ENCODE measurements at places on chromosomes 16 and 17.

- DNase-seq, result no peak
These were observed 665.2 kb upstream of the CDH8 start for GRCh38 chr16:62701426-62701825.

DNA sequence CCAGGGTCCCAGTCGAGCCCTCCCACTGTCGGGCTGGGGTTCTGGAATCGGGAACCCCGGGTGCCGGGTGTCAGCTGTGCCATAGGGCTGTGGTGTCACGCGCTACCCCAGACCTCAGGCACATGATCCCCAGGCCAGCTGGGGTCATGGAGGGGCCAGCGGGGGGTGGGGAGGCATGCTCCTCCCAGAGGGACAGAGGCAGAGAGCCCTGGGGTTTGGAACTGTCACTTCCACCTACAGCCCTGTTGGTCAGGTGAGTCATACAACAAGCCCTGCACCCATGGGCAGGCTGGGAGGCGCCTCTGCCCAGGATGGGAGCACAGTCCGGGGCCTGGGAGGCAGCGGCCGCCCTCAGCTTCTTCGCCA, 63.0 kb downstream of the BAIAP2 start:
- DNase-seq, result no peak

DNA sequence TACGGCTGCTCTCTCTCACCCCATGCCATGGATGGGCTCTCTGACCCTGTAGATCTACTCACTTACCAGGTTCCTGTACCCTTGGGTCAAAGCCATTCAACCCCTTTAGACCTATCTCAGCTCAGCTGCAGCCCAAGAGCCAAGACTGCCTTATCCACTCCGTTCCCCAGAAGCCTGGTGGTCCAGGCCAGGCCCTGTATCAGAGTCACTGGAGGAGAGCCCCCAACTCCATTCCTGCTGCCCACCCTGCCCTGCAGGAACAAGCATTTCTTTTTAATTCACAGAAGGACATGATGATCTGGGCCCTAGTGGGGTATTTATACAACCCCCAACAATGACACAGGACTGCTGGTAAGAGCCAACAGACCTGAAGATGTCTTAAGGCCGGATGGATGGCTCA, 76.8 kb downstream of the AIPL1 start:
- no peak for DNase-seq

- DNase-seq, result no peak
These were observed 13.8 kb downstream of the CPNE7 start for GRCh38 chr16:89589241-89589926.

DNA sequence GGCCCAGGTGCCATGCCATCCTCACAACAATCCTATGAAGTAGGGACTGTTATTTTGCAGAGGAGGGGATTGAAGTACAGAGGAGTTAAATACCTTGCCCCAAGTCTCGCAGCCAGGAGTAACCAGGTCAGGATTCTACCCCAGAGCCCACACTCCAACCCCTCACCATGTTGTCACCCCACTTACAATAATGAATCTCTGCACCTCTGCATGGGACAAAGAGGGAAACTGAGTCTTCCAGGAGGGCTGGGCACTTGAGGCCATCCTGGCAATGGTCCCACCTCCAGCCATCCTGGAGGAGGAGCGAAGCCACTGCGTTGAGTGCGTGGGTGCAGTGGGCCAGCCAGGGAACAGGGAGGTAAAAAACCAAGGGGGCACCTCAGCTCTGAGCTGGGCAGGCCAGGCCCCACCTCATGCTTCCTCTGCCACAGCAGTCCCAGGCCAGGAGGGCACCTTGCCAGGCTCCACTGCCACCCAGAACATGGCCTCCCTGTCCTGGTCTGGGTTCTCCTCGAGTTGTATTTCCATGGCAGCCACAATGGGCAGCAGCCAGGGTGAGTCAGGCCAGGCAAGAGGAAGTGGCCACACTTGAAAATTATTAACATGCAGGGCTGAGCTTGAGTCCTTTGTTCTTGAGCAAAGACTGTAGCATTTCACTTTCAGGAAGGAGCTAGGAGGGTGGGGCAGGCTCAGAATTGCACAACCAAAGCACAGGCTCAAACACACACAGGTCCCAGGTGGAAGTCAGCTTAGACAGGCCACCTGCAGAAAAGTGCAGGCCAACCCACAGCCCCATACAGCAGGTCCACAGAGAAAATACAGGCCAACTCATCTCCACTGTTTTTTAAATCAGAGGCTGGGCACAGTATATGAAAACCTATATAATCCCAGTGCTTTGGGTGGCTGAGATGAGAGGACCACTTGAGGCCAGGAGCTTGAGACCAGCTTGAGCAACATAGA, 52.1 kb downstream of the CUEDC1 start:
- no peak for DNase-seq

DNA sequence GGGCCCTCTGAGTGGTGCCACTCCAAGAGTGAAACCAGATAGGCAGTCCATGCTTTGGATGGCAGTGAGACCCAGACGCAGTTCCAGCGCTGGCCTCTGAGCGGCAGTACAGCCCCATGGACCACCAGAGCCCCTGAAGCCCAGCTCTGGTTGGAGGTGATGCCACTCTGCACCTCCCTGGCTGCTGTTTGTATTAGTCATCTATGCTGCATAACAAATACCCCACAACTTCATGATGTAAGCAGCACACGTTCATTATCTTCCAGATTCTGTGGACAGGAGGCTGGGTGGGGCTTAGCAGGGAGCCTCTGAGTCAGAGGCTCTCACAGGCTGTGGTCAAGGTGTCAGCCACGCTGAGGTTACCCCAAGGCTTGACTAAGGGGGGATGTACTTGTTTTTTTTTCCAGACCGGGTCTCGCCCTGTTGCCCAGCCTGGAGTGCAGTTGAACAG, 5.1 kb upstream of the NME4 start:
- peak; percentile 80 for DNase-seq
